ENCODE measurements at places on chromosomes 5 and 9.

GRCh38 chr5:151097061-151097460 lies 16.2 kb upstream of the TNIP1 start:
- DNase-seq: no peak

DNA sequence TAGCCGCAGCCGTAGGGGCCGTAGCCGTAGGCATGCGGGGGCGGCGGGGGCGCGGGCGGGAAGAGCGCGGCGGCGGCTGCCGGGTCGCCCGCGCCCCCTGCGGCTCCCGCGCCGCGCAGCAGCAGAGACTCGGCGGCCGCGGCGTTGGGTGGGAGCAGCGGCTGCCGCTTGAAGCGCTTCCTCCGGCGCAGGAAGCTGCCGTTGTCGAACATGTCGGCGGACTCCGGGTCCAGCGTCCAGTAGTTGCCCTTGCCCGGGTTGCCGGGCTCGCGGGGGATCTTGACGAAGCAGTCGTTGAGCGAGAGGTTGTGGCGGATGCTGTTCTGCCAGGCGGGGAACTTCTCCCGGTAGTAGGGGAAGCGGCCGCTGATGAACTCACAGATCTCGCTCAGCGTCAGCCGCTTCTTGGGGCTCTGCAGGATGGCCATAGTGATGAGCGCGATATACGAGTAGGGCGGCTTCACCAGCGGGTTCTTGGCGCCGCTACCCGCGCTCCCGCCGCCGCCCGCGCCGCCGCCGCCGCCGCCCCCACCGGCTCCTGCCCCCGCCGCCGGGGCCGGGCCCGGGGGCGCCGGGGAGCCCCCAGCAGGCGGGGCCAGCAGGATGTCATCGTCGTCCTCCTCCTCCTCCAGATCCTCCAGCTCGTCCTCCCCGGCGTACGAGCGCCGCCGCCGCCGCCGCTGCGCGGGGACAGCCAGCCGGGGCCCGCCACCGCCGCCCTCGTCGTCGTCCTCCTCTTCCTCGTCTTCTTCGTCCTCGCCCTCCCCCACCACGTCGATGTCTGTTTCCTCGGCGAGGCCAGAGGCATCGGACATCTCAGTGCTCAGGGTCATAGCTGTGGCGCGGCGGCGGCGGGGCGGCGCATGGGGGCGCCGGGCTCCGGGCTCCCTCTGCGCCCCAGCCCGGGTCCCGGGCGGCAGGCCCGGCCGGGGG lies 781 bp downstream of the FOXD1 start:
- DNase-seq: no peak

- DNase-seq: no peak
Observed at GRCh38 chr9:131011274-131012022, 2.5 kb downstream of the LAMC3 start.

DNA sequence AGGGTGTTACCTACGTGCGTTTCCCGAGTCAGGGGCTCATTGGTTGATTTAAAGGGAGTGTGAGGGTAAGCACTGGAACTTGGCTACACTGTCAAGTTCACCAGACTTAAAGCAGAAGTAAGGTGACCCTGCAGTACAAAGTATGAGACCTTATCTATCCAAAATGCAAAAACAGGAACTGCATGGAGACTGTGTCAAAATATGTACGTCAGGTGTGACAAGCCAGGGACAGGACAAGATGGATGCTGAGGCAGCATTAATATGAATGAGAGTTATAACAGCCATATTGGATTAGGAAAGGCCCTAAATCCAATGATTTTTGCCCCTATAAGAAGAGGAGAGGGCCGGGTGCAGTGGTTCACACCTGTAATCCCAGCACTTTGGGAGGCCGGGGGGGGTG lies 15.4 kb upstream of the SUSD3 start:
- DNase-seq: no peak

- DNase-seq: no peak
Observed at GRCh38 chr9:135547756-135548736, 2.1 kb downstream of the OBP2A start.

DNA sequence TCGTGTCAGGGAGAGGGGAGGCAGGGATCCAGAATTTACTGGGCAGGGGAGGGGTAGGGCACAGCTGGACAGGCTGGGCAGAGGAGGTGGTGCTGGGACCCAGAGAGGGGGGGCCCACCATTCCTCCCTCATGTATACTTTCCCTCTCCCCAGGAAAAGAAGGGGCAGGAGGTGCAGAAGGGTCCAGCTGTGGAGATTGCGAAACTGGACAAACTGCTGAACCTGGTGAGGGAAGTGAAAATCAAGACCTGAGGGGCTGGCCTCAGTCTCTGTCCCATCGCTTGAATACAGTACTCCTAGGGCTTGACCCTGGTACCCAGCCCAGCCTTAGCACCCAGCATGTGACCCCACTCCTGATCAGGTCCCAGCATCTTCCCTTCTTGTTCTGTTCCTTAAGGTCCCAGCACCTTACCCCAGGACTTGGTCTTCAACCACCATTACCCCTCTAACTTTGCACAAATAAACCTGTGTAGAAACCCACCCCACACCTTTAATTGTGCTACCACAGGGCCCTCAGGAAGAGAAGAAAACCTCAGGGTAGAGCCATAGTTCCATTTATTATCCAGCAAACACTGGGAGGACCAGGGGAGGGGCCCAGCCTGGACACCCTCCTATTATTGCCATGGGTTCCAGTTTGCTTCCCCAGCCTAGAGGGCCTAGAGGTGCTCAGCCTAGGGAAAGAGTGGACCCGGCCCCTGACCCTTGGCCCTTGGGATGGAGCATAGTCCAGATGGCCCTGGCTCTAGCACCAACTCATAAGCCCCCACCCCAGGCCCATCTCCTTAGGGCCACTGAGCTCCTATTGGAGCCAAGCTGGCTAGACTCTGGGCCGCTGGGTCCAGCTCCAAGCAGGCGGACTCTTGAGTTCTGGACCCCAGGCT lies 2.0 kb downstream of the ENHO start:
- no peak for DNase-seq

GRCh38 chr5:65927503-65928321 lies 1.3 kb downstream of the ERBIN start:
- DNase-seq: no peak

- no peak for DNase-seq
Observed at GRCh38 chr5:133091034-133091433, 39.2 kb downstream of the HSPA4 start.

DNA sequence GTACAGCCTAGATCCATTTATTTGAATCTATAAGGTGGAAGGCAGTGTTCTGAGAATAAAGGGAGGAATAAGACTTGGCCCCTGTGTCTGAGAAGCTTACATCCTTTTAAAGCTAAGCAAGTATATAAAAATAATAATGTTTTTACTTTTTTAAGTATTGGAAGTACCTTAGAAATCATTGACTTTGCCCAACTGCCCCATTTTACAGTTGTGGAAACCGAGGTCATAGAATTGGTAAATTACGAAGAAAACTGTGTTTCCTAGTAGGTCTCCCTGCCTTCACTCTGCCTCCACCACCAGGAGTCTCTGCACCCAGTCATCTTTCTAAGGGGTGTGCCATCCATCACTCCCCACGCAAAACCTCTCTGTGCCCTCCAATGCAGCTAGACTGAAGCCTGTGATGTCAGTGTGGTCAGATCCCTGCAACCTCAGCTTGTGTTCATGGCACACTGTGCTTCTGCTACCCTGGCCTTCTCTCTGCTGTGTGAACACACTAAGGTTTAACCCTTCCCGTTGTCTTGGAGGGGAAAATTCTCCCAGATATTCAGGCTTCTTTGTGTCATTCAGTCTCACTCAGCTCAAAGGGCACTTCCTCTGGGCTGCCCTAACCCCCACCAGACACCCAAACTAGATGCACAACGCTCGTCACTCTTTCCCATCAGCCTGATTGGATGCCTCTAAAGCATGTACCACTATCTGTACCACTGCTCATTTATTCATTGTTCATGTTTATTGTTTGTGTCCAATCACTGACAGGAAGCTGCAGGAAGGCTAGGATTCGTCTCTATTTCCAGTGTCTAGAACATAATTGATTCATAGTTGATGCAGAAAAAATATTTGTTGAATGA lies 18.2 kb downstream of the ADRB2 start:
- no peak for DNase-seq

GRCh38 chr5:75659791-75660450 lies 48.7 kb downstream of the ANKDD1B start:
- DNase-seq: no peak

DNA sequence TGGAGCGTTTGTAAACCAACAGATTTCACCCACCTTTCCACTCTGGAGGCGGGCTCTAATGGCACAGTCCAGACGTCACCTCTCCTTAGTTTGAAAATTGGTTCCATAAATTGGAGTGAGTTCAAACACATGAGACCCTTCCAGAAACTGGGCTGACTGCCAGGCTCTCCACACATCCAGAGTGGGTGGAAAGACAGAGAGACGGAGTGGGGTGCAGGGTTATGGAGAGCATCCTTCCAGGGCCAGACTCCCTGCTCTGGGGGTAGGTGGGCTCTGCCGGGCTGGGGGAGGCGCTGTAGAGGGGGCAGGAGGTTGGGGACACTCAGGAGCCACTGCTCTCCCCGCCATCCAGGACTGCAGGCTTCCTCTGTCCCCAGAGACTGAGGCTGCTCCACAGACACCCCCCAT lies 104.7 kb upstream of the PHYKPL start:
- DNase-seq: no peak

DNA sequence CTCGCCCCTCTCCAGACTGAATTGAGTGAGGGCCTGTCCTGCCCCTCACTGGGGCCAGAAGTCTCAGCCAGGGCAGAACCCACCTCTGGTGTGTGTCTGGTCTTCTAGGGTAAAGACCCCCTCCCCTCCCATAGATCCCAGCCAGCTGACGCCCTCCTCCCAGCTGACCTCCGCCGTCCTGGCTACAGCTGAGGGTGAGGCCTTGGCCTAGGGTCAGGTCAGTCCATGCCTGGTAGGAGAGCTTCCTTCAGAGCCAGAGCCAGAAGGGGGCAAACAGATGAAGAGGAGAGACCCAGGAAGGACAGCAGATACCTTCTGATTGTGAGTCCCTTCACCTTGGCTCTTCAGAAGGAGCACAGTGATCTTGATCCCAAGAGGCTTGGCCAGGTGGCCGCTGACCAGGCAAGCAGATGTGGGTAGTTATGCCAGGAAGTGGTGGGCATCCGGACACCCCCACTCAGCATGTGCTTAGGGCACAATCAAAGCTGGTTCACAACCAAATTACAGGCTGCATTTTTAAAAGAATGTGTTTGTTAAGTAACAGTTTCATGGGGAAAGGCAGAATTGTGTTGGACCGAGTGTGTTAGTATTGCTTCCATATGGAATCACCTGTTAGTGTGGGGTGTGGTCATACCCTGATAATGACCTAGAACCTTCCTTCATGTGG lies 29.9 kb downstream of the JADE2 start:
- DNase-seq: no peak

DNA sequence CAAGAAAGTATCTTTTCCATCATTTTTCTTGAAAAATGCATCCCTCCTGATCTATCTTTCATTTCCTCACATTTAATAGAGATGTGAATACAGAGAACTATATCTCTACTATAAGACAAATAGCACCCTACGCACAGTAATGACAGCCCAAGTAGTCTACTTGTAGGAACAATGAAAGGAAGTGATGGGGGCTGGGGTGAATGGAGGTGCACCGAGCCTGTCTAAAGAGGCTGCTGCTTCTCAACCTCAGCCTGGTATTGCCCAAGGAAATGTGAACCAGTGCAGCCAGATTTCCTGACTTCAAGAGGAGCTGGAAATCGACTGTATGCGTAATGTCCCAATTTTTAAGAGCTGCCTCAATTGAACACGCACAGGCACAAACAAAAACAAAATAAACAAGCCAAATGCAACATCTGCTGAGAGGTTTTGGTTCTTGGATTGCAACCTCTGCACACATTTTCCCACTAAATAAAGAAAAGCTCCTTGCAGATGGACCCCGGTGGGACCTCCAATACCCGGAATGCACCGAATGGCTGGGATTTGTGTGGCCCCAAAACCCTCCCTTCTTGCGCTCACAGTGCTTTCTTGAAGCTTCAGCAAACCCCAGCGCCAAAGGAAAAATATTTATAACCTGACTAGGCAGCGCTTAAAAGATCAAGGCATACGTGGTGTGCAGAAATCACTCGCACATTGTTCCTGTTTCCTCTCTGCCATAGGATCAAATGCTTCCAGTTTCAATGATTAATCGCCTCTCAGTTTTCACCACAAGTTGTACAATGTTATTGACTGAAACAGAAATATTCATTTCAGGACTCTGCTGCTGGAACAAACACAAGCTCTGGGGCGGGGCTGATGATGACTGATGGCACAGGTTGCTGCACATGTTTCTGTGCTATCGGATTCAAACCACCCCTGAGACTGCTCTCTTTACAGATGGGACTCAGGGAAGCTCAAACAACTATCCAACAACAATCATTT lies 68.3 kb downstream of the KCNIP1 start:
- DNase-seq: peak; percentile 78

DNA sequence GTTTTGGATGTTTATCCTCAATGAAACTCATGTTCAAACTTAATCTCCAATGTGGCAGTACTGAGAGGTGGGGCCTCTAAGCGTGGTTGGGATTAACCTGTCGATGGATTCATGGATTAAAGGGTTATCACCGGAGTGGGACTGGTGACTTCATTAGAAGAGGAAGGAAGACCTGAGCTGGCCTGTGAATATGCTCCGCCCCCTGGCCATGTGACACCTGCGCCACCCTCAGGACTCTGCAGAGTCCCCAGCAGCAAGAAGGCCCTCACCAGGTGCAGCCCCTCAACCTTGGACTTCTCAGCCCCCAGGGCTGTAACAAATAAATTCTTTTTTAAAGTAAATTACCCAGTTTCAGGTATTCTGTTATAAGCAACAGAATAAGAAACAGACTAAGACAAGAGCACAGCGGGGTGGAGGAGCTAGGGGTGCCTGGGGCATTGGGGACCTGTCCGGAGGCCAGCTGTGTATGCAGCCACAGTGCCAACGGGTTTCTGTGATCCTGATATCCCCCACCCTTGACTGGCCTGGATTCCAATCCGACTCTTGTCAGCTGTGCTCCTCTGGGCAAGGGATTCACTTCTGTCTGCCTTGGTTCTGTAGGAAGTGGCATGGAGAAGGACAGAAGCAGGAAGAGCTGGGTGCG lies 3.2 kb upstream of the MAPK9 start:
- no peak for DNase-seq

GRCh38 chr5:54528633-54529209 lies 11.2 kb downstream of the SNX18 start:
- no peak for DNase-seq

- DNase-seq: no peak
Observed at GRCh38 chr9:133058071-133058470, 3.7 kb upstream of the CEL start.

DNA sequence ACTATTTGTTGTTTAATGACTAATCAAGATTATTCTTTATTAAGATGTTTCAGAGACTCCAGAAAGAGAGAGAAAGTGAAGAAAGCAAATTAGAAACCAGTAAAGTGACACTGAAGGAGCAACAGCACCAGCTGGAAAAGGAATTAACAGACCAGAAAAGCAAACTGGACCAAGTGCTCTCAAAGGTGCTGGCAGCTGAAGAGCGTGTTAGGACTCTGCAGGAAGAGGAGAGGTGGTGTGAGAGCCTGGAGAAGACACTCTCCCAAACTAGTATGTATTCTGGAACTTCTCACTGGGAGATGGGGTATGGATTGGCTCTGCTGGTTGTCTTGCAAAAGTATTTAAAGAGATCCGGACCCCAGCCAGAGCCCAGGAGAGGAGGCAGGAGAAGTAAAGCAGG lies 33.6 kb downstream of the RAB14 start:
- no peak for DNase-seq

- no peak for DNase-seq
Observed at GRCh38 chr9:110922145-110922544, 116.1 kb downstream of the LPAR1 start.
